ENCODE measurements at places on chromosomes 1 and 21.

DNA sequence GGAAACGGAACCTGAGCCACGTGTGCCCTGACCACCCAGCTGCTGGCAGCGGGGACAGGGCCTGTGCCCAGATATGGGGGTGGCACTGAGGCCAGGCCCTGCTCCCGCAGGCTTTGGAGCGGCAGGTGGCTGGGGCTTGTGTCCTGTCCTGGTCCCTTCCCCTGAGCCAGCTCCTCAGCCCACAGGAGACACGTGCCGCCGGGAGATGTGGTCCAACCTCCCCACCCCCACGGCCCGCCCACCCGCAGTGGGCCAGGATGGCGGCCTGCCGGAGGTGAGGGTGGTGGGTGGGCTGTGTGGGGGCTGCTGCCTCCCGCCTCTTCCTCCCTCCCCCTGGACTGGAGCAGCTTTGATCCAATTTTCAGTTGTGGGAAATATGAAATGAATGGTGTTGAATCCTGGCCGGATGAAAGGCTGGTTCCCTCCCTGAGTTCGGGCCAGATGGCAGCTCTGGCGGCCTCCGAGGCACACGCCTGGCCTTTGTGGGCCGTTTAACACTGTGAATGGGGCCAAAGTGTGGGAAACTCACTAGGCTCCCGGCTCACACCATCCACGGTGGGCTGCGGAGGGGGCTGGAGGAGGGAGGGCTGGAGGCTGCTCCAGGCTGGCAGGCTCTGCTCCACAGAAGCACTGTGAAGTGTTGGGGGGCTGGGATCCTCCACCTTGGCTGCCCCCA lies 2.6 kb upstream of the HES5 start:
- DNase-seq: no peak

- DNase-seq: peak; percentile 37
Observed at GRCh38 chr21:17709266-17709611, 96.5 kb upstream of the BTG3 start.

- DNase-seq: no peak
Observed at GRCh38 chr1:83769072-83769471, 229.9 kb downstream of the TTLL7 start.

DNA sequence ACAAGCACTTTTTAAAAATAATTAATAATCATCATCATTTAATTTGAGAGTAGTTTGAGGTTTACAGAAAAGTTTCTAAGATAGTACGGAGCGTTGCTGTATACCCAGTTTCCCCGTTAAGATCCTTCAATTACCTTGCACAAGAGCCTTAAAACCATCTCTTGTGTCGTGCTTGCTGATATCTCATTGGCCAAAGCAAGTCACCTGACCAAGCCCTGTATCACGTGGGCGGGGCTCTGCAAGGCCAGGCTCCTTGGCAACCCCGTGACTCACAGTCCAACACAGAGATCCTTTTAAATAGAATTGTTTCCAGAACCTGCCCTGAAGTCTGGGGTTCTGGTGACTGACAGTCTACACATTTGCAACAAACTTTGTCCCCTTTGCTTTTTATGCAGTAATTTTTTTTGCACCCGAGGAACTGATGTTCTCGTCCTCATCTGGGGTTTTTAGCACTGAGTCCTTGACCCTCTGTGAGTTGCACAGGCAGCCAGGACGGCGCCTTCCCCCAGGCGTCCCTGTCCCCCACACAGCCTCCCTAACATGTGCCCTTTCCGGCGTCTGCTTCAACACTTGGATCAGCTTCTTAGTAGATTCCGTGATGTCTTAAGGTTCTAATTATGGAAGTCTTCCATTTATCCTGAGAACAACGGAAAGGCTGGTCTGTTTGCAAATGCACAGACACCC lies 183.3 kb upstream of the TMEM51 start:
- DNase-seq: no peak

DNA sequence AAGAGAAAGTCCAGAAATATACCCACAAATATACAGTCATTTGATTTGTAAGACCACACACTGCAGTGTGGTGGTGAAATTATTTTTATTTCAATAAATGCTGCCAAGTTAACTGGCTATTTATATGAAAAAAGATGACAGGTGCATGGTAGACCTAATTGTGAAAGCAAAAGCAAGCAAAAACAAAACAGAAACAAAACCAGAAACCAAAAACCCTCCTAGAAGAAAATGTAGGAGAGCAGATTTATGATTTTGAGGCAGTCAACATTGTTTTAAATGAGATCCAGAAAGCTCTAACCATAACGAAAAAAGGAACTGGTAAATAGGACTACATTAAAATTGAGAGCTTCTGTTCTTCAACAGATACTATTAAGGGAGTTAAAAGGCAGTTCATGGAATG lies 303.6 kb downstream of the PRDM2 start:
- DNase-seq: no peak

DNA sequence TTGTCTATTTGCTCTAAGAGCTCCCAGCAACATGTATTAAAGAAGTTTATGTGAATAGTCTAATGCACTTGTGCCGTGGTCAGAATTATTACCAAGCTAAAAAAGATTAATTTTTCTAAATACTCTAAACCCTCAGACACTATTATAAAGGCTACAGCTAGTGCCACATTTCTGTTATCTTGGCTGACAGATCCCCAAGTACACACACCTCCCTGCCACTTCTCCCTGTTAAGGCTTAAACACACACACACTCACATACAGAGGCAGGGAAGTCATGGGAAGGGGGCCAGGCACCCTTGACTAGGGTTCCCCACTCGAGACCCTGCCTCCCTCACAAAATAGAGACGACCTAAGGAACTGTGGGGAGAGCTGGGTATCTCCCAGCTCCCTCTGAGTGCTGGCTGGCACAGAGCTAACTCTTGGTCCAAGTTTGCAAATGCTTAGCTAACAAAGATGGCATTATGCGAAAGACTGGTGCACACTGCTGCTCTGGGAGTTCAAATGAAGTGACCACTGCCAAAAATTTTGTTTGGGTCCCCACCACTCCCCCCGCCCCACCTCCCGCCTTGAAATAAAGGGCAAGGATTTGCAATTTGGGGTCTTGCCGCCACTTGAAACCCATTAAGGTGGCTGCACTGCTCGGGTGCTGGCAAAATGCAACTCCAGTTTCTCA lies 9.8 kb downstream of the SSBP3 start:
- no peak for DNase-seq

Measured in GM12864 (cell line).